ENCODE measurements at places on chromosomes 11 and 22. TPM values are rescaled to one million over a fixed set of nuclear protein-coding genes. Genes with fewer than 3 reads are reported as not detected.

- DNase-seq, result no peak
Measured at GRCh38 chr11:70910835-70911234, 341.5 kb downstream of the SHANK2 start.

DNA sequence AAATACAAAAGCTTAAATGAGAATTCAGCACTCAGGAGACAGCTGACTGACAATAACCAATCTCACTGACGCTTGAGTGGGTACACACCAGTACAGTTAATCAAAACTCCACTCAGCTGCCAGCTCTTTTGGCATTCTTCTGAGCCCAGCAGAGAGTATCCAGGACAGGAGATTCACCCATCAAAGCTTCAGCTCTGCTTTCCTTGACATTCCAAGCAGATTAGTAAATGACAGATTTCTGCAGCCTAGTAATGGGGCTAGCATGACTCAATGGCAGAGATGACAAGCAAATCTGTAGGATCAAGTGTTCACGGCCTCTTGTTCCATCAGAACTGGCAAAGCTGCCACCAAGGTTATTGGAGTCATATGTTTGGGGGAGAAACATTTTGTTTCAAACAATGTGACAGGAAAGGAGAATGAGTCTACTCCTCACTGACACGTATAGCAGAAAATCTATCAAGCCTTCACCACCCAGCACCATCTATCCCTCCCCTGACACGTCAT, 420.0 kb downstream of the DYNC2H1 start:
- DNase-seq, result peak; percentile 35

GRCh38 chr11:118045191-118045590, 31.7 kb upstream of the TMPRSS4 start:
- DNase-seq, result no peak

SPDYC gene
- not detected for polyA plus RNA-seq
